ENCODE measurements at places on chromosomes 4 and X. TPM values are rescaled to one million over a fixed set of nuclear protein-coding genes. Genes with fewer than 3 reads are reported as not detected.

DNA sequence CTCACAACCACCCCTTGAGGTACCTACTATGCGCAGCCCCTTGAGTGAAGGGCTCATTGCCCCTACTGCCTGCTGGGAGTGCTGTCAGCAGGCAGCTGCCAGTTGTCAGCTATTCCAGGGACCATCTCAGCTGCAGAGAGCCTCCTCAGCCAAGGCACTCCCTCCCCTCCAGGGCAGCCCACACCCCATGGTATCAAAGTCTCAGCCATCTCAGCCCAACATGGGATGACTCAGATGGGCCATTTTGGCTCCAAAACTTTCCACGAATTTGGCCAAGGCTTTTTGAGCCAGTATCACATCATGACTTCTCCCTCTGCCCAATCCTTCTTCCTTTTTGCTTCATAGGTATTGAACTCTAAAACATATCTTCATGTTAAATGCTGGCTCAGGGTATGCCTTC is 61.4 kb upstream of the MAP3K15 start:
- DNase-seq, result no peak

- no peak for DNase-seq
Observed at GRCh38 chr4:87117051-87117731, 103.2 kb downstream of the KLHL8 start.

DNA sequence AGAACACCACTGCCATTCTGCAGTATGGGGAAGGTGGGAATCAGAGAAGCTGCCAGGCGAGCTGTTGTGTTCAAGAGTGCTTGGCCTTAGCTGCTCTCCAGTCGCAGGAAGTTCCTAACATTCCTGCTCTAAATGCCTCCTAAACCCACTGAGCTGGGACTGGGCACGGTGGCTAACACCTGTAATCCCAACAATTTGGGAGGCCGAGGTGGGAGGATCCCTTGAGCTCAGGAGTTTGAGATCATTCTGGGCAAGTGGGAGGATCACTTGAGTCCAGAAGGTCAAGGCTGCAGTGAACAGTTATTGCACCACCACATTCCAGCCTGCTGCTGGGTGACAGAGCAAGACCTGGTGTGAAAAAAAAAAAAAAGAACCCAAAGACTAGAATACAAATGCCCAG is 690.3 kb upstream of the FAM241A start:
- no peak for DNase-seq

GRCh38 chrX:22121161-22121560 is 89.0 kb downstream of the PHEX start:
- DNase-seq, result no peak

The MAPK10 gene
- total RNA-seq, result 0.10 TPM

The WDR1 gene
- 95.8 TPM for total RNA-seq

Measured in NCI-H460 (cell line).